ENCODE measurements at places on chromosomes 12 and 14.

GRCh38 chr12:11965258-11965910 lies 105.4 kb upstream of the BCL2L14 start:
- DNase-seq, result no peak

GRCh38 chr14:71722885-71723284 lies 209.3 kb upstream of the RGS6 start:
- no peak for DNase-seq

DNA sequence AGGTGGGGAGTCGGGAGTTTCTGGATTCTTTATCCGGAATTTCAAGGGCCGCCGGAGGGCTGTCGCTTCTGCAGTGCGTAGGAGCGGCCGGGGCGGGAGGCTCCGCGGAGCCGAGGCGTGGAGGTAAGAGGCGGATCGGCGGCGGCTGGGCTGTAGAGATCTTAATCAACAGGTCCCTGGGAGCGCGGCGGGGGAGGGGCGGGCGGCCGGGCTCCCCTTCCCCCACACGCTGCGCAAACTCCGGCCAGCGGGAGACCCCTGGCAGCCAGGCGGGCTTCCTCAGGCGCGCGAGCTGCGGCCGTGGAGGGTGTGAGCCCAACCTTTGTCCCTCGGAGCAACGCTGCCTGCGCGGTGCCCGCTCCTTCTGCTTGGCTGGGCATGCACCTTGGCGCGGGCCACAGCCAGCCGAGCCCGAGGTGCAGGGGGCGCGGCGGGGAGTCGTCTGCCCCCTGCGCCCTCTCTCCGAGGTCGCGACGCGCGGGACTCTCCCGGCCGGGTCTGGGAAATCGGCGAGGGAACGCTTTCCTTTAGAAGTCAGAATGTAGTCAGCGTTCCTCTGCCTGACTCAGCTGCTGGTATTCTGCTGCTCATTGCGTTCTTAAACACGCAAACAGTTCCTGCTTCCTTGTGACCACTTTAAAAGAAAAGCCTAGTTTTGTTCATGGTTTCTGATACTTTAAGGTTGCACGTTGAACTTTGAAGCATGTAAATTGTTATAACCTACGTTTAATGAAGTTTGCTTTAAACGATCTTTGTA lies at the start of gene PALS1:
TSS of gene PALS1 (plus strand) at position 25 of the 757 bp plus-strand sequence. CDS start 37,736 bp downstream, outside the sequence.
- DNase-seq, result peak; percentile 66

GRCh38 chr12:116015525-116015924 lies 262.0 kb downstream of the MED13L start:
- peak; percentile 7 for DNase-seq

- no peak for DNase-seq
Observed at GRCh38 chr14:91078095-91078737, 17.8 kb upstream of the RPS6KA5 start.

GRCh38 chr14:101633276-101633675 lies 72.0 kb downstream of the DIO3 start:
- no peak for DNase-seq

DNA sequence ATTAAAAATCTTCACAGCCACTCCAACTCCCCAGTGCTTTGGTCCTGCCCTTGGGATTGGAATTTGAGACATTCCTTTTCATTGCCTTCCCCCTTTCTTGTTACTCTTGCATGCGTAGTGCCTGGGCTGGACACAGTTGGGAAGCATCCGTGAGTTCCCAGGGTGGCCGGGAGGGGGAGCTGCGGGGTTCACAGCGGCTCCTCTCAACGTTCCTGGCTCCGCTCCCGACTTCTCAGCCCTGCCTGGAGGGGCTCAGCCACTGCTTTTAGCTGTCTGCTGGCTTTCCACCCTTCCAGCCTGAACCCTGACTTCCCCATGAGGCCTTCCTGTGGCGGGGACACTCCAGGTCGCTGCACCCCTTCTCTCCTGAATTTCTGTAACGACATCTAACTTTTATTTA lies 3.2 kb downstream of the TEX52 start:
- DNase-seq, result no peak

DNA sequence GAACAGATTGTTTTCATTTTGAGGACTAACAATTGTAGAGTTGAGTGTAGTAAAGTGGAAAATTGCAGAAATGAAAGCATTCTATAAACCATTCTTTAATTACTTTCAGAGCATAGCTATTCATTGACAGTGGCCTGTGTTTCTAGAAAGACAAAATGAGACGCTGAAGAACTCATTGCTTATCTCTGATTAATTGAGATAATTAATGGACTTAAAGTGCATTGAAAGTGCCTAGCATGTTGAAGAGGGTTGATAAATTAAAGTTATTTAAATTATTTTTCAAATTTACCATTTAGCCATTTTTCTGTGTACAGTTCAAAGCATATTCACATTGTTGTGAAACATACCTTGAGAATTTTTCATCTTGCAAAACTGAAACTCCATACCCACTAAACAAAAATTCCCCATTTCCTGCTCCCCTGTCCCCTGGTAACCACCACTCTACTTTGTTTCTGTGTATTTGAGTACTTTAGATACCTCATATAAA lies 57.4 kb downstream of the DAAM1 start:
- DNase-seq, result no peak
